ENCODE measurements at places on chromosomes 13 and 19. TPM values are rescaled to one million over a fixed set of nuclear protein-coding genes. Genes with fewer than 3 reads are reported as not detected.

Gene MADCAM1
- not detected for polyA plus RNA-seq

Gene GFY
- polyA plus RNA-seq, result 0.67 TPM

Gene KLF5
- 5.7 TPM for polyA plus RNA-seq

Gene CYP2A7
- polyA plus RNA-seq, result not detected

Gene ZNF616
- polyA plus RNA-seq, result 3.1 TPM
